ENCODE measurements at places on chromosomes 13 and 19.

DNA sequence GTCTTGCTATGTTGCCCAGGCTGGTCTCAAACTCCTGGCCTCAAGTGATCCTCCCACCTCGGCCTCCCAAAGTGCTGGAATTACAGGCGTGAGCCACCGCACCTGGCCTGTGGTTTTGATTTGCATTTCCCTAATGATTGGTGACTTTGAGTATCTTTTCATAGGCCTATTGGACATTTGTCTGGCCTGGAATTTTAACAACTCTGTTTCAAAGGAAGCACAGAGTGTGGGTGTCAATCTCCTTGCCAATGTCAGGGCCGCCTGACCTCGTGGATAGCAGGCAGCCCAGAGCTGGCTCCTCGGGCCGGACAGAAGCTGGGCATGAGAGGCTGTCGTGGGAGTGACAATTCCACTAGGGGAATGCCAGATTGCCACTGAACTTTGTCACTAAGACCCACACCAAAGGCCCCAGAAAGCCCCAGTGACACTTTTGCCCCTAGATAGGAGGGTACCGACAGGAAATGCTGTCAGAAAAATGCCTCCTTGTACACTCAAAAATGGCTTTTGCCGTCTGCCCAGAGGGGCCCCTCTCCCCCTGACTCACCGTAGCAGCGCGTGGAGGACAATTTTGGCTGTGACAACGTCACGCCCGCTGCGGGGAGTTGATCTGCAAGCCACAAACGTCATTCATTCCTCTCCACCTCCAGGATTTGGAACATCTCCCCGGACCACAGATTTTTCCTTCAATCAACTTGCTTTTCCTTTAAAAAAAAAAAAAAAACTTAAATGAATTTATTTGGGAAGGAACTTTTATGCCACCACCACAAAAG, 11.7 kb upstream of the ADGRE5 start:
- DNase-seq: peak; percentile 88

GRCh38 chr13:25401958-25402357, 30.2 kb downstream of the ATP8A2 start:
- DNase-seq: no peak

GRCh38 chr13:81957121-81957520, 1616.2 kb upstream of the SPRY2 start:
- no peak for DNase-seq

- no peak for DNase-seq
Observed at GRCh38 chr13:44903574-44903985, 85.7 kb downstream of the NUFIP1 start.

GRCh38 chr19:1057176-1057855, 9.7 kb upstream of the ARHGAP45 start:
- DNase-seq: peak; percentile 38

DNA sequence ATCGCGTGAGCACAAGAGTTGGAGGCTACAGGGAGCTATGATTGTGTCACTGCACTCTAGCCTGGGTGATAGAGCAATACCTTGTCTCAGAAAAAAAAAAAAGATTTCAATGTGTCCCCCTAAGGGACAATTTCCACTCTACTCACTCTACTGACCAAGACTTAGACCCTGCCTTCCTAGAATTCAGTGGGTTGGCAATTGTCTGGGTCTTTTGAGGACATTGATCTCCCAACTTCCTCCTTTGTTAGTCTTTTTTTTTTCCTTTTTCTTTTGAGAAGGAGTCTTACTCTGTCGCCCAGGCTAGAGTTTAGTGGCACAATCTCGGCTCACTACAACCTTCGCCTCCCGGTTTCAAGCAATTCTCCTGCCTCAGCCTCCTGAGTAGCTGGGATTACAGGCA, 2.2 kb downstream of the SPTBN4 start:
- no peak for DNase-seq

GRCh38 chr13:114070098-114070799, 62.2 kb downstream of the RASA3 start:
- no peak for DNase-seq

- DNase-seq: no peak
Observed at GRCh38 chr13:41398494-41399170, 58.7 kb upstream of the RGCC start.

GRCh38 chr19:41844601-41845000, at the start of gene LYPD4:
Gene LYPD4, minus strand, starts transcription at chr19:41844683. Its CDS starts 5,398 bp downstream, at chr19:41839285.
- DNase-seq: no peak

All from CD8-positive, alpha-beta memory T cell (primary cell).